ENCODE measurements at places on chromosomes 13 and 19.

- no peak for DNase-seq
These were observed 136.7 kb upstream of the ZNF91 start for GRCh38 chr19:23531976-23532375.

GRCh38 chr13:113297370-113298042 lies 467 bp downstream of the LAMP1 start:
- peak; percentile 79 for DNase-seq

GRCh38 chr19:45069056-45069455 lies 7.2 kb downstream of the ZNF296 start:
- DNase-seq: no peak

DNA sequence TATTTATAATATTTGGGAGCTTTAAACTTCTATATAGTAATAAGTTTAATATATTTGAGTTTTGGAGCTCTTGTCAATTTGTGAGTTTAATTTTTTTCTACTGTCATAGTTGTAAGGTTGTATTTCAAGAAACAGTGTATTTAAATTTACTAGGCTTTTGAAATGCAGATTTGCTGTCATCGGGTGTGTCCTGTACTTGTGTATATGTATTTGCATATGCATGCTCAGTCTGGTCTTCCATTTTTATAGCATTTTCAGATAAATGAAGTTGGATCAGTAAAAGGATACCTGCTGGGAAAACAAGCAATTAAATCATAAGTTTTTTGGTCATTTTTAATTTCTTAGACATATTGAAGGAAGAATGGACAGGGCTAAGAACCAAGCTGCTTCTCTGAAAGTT lies 33.1 kb downstream of the SLAIN1 start:
- DNase-seq: no peak

GRCh38 chr13:93180356-93180969 lies 46.1 kb upstream of the GPC6 start:
- DNase-seq: no peak

DNA sequence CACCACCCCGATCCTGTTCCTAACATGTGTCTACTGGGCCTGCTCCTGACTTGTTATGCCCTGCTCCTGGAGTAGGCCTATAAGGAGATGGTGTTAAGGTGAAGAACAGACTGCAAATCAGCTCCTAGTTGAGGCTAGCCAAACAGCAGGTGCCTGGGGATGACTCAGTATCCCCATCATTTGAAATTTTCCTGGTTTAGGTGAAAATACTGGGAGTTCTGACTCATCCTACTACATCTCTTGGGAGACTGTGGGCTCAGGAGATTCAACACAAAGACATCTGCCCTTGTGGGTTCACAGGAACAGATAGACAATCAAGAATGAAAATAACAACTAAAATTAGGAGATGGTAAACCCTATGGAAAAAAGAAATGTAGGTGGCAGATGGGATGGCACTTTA lies 41.2 kb downstream of the BRD4 start:
- no peak for DNase-seq

- DNase-seq: peak; percentile 46
These were observed 16.1 kb downstream of the ZFR2 start for GRCh38 chr19:3852614-3853254.

DNA sequence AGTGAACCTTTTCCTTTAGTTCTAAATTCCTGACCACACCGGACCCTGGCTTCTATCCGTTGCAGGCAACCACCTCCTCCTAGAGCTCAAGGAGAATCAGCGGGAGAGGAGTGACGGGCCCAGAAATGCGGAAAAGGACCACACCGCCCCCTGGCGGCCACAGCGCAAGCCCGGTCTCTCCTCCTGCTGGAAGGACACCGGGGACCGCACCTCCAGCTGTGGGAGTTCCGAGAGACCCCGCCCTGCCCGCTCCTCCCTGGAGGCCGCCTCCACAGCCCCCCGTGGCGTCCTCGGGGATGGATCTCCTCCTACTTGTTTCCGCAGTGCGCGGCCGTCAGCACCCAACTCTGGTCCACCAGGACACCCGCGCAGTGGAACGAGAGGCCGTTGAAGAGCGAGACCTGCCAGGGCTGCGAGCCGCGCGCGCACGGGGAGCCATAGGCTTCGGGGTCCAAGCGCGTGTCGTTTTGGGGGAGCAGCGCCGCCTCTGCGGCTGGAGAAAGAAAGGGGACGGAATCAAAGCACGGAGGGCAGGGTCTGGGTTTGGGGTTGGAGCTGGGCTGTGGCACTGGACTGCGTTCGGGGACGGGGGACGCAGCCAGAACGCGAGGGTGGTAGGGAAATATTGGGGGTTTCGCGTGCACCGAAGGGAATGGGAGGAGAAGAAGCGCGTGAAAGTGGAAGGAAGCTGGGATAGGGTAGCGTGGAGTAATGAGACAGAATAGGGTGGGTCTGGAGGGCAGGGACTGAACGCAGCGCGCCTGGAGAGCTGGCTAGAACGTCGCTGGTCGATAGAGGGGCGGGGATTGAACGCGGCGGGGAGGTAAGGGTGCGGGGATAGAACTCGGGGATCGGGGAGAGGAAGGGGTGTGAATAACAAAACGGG lies 2.5 kb downstream of the KLK10 start:
- DNase-seq: peak; percentile 53

DNA sequence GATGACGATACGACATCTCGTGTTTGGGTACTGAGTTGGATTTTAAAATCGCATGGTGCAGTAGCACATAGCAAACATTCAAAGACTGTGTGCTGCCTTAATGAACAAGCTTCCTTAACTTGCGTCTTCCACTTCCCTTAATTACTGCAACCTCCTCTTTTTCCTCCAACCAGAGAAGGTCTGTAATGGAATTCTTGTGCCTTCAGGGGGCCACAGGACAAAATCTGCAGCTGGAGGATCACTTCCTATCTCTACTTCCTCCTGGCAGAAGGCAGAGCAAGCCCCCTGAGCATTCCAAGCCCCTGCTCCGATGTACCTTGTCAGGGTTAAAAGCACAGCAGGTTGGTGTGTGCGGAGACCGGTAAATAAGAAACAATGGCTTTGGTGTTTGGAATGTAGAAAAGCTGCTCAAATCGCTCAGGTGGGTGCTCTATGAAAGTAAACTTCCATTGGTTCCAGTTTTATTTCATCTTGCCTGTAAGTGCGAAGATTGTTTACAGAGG lies 151.3 kb upstream of the UQCRFS1 start:
- DNase-seq: no peak

- DNase-seq: no peak
These were observed 4.2 kb upstream of the ADPRHL1 start for GRCh38 chr13:113457510-113457909.

- peak; percentile 53 for DNase-seq
These were observed 76.0 kb upstream of the LSM14A start for GRCh38 chr19:34096020-34096915.

DNA sequence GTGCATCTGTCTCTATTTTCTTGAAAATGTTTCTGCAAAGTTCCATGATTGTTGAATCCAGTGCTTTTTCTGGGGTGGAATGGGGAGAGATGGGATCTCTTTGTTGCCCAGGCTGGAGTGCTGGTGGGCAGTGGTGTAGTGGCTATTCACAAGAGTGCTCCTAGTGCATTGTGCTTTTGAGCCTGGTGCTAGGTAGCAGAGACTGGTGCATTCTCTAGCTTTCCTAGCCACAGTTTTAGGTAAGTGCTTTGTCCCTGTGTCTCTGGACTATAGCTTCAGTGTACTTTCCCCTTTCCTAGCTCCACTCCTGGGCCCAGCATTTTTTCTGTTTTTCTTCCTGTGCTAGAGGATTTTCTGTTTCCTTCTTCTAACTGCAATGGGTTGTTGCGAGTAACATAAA lies 825.6 kb downstream of the SLITRK6 start:
- no peak for DNase-seq

DNA sequence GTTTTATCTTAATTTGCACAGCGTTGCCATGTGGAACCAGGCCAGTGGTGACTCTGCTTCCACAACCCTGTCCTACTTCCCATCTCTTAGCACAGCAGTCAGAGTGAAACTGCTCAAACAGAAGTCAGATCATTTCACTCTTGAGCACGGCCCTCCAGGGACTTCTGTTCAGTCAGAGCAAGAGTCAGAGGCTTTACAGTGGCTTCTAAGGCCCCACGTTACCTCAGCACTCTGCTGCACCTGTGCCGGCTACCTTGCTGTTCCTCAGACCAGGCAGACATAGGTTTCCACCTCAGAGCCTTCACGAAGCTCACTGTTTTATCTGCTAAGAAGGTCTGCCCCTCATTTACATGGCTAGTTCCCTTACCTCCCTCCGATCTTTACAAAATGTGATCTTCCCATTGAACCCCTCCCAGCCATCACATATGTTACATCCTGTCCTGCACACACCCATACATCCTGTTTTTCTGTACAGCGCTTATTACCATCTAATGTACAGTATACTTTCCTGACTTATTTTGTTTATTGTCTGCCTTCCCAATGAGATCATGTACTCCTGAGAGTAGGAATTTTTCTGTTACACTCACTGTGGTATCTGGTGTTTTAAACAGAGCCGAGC lies 41.6 kb downstream of the TM9SF2 start:
- peak; percentile 96 for DNase-seq

DNA sequence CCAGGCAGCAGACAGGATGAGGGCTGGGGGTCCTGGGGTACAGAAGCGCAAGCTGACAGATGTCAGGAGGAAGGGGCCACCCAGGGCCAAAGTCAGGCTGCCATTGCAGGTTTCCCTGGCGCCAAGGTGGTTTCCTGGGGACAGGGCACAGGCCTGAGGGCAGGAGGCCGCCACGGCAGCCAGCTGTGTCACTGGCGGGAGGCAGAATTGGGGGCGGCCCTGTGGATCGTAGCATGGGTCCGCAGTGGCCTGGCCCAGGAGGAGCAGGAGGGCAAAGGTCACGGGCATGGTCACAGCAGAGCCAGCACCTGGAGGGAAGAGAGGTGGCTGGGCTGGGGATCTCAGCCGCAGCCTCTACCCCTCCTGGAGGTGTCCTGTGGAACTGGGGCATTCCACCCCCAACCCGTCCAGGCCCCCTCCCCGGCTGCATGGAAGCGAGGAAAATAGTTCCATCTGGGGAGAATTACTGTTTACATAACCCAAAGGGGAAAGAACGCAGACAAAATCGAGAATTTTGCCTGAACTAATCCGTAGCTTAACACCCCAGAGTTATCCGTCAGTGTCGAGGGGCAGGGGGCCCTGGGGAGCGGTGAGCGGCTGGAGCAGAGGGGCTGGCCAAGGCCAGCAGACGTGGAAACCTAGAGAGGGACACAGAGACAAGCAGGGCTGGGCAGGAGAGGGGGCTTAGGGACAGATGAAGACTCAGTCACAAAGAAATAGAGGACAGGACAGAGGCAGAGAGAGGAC lies 1.9 kb downstream of the NTN5 start:
- DNase-seq: no peak

- peak; percentile 77 for DNase-seq
These were observed 13.7 kb upstream of the CREB3L3 start for GRCh38 chr19:4139614-4140236.

DNA sequence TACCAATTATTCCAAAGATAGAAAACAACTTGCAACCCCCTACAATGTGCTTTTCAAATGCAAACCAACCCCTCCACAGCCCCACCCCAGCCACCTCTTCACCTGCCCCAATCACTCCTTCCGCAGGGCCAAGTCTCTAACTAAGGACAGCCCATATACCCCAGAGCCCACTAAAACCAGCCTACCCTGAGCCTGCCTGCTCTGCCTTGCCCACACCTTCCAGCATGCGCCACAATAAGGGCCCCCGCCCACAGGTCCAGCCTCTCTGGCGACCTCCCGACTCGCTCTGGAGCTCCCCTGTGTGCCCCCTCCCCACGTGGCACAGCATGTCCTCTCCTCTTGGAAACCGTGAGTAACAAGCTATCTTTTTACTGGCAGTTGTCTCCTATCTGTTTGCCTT lies 42.8 kb upstream of the MEDAG start:
- no peak for DNase-seq

DNA sequence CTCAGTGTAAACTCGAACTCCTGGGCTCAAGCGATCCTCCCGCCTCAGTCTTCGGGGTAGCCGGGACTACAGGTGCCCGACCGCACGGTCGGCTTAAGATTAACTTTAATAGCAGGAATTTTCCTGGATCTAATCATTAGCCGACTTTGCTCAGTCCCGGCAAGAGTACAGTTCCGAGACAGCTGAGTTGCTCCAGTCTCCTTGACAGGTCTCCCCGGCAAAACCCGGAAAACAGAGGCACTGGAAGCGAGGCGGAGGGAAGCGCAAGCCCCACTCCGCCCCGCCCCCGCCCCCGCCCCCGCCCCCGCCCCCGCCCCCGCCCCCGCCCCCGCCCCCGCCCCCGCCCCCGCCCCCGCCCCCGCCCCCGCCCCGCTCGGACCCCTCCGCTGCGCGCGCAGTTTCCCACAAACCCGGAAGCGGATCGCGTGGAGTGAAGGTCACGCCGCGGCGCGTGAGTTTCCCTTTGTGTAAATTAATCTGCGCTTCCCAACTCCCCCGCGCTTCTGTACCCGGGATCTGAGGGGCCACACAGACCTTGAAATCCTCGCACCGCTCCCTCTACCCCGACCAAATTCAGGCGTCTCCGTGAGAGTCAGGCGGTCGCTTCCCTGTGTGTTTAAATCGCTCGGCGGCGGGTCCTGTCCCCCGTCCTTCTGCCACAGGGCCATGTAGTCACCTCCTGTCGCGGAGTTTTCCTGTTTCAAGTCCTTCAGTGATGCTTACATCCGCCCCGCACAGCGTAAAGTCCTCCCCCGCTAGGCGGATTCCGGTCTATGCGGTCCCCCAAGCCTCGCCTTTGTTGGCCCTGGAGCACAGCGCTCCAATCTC lies at the start of gene ZNF480:
Gene ZNF480, plus strand, starts transcription at position 397 of the 828 bp plus-strand sequence. CDS start 3,244 bp downstream, outside the sequence.
- peak; percentile 89 for DNase-seq

- DNase-seq: no peak
These were observed 5.2 kb upstream of the ZNF20 start for GRCh38 chr19:12145348-12145747.

- DNase-seq: no peak
These were observed 4.4 kb downstream of the KLF5 start for GRCh38 chr13:73063166-73063565.

GRCh38 chr19:31330237-31330636 lies 19.0 kb downstream of the TSHZ3 start:
- DNase-seq: no peak

All from GM12865 (cell line).